ENCODE measurements at places on chromosomes 1 and 21.

- no peak for DNase-seq
Observed at GRCh38 chr1:183444243-183444642, 26.1 kb upstream of the NMNAT2 start.

DNA sequence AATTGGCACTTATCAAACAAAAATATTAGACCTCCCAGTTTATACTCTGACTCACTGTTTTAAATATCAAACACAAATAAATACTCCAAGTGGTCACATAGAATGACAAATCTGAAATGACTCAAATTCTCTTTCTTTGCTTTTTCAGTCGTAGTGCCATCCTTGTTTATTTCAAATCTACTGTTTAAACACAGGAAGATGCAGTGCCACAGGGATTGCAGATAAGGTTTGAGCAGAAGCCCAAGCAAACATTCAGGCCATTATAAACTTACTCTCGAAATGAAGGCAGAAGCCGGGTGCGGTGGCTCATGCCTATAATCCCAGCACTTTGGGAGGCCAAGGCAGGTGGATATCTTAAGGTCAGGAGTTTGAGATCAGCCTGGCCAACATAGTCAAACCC, 255.4 kb upstream of the PLXNA2 start:
- no peak for DNase-seq

- no peak for DNase-seq
Observed at GRCh38 chr1:5989731-5990271, 2.4 kb downstream of the NPHP4 start.

DNA sequence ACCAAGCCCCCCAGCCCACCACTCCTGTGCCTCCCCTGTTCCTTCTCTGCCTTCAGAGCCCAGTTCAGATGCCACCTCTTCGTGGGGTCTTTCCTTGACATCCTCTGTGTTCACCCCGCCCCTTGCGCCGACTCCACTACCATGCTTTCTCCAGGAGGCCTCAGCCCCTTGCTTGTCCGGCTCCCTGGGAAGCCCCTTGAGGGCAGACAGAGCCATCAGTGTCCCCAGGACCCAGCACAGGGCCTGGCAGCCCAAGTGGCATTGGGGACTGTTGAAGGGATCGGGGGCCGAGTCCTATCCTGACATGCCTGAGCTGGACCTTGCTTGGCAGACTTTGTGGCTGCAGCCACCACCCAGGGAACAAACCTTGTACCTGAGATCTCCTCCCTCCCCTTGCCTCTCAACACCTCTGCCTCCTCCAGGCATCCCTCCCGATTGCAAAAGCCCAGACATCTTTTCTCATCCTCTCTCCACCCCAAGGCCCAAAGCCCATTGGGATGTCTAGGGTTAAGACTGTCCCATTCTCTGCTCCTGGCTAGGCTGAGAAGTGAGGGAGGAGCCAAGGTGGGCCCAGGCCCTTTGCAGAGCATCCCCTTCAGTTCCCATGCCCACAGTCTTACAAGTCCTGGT, 3.4 kb downstream of the CLDN19 start:
- DNase-seq, result no peak

- no peak for DNase-seq
Observed at GRCh38 chr1:206699000-206699586, 14.4 kb downstream of the MAPKAPK2 start.
